ENCODE measurements at places on chromosomes 6 and 20.

DNA sequence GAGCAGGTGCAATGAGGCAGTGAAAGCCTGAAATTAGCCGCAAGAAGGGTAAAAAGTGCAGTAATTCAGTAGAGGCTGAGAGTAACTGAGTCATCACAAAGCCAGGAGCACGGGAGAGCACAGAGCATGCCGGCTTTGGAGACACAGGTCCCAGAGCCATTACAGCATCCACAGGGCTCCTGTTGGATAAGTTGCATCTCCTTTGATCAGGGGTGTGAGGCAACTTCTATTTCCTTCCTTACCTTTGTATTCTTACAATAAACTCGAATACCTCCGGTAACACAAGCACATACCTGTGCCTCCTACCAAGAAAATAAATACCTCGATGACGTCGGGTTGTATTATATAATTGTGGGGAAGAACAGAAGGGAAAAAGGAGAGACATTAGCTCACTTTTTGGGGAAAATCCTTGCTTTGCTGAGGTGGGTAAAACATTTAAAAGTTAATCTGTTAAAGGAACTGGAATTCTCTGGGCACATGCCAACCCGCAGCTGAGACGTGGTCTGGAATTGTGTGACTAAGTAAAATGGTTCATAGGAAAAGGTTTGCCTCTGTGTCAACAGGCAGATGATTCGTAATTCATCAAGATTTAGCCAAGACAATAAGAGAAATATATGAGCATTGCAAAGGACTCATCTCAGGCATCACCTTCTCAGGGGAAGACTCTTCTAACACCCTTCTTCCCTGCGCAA, 360.7 kb upstream of the ZFP64 start:
- no peak for DNase-seq

- no peak for DNase-seq
Observed at GRCh38 chr20:3115190-3116107, 30.9 kb upstream of the AVP start.

DNA sequence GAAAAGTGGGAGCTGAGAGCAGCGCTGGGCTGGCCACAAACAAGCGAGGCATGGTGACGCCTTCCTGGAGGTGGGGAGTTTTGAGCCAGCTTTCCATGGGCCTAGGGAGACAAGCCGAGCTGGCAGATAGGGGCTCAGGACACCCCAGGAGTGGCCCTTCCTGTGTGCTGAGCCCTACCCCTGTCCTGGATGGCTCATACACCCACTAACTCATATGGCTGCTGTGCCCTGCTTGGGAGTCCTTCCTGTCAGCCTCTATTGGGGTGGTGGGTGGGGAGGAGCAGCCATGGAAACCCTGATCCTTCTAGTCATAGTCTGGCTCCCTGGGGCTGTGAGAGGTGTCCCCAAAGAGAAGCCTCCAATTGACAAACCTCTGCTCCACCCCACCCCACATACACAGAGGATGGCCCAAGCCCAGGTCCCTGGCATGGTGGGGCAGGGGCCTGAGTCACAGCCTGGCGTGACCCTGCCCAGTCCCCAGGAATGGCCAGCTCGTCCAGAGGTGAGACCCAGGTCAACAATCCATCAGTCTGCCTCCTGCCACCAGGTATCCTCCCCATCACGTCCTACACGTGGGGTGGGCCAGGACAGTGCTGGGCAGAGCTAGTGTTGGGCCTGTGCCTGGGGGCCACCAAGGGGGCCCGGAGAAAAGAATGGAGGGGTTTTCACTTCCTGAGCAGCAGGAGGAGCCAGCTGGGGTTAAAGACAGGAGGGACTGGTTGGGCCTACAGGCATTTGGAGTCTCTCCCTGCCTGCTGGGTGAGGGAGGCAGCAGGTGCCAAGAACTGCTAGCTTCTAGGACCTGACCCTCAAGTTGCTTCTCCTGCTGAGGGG, 52.2 kb downstream of the MRPL14 start:
- DNase-seq: no peak

DNA sequence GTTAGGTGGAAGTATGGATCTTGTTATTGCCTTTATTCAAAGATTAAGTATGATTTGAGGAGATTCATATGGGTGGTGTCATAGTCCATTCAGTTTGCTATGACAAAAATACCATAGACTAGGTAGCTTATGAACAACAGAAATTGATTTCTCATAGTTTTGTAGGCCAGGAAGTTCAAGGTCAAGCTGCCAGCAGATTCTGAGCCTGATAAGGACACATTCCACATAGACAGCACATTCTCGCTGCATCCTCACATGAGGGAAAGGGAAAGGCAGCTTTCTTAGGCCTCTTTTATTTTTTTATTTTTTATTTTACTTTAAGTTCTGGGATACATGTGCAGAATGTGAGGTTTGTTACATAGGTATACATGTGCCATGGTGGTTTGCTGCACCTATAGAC, 27.7 kb downstream of the ME1 start:
- no peak for DNase-seq

GRCh38 chr6:71892641-71893040, 6.3 kb downstream of the RIMS1 start:
- DNase-seq: no peak

DNA sequence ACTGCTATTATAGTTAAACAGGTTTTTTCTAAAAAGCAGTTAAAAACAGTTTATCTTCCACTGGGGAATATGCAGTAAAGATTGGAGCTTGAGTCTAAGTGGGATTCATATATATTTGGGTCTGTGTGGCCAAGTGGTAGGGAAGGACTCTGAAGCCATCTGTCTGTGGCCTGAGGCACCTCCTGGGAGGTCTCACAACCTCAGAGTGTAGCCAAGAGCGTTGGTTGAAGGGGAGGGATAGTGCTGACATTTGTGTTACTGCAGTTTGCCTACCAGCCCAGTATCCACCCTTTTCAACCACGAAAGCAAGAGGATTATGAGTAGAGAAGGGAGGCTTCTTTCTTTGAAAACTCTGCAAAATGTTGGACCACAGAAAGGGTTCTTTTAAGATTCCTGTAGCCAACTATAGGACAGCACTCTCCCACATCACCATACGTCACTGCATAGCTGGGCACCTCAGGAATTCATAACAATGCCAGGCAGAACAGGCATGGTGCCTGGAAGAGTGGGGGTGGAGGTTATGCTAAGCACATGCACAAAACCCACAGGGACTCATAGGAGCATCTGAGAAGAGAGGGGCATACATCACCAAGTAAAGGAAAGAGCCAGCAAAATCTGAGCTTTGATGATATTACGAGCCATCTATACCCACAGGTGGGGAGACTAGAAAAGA, 90.5 kb upstream of the HEY2 start:
- DNase-seq: no peak

DNA sequence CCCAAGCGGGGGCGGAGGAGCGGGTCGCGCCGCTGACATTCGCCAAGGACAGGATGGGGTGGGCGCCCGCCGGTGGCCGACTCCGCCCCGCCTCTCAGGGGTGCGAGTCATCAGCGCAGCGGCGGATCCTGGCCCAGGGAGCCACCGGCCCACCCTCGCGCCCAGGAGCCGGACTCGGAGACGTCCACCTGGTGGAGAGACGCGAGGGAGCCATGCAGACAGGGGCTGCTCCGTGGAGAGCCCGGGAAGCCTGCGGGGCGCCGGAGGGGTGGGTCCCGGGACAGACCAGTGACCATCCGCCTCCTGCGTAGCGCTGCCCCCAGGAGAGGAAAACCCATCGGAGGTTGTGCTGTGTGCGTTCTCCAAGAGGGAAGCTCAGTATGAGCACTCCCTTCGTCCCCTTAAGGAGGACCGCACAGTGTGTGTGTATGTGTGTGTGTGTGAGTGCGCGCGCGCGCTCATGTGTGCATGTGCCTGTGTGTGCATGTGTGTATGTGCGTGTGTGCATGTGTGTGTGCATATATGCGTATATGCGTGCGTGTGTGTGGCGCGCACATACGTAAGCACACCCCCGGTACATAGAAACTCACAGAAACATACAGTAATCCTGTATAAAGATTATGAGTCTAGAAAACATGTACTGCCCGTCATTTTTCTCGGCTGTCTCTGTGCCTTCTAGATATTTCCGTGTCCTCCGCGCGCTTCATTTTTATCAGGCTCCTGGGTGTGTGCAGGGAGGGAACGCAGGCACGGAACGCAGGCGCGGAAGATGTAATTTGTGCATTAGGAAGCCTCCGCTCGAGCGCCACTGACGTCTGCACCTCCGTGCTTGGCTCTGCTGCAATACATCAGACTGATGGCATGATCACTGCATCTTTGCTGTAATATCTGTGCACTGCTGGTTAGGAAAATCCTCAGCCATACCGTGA, 158.9 kb downstream of the TBXT start:
- DNase-seq: no peak

DNA sequence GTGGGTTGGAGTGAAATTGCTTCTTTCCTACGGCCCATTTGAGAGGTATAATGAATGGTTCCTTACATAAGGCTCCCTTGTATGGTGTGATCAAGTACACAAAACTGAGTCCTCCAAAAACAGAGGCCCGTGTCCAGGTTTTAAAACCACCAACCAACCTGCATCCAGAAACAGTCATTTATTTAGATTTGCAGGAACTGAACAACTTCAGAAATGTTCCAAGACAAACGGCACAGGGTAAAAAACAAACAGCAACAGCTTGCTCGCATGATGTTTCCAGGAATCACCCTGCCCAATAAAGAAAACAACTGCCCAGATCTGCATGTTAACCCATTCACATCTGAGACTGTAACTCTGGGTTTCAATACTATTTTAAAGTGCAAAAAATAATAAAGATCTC, 40.2 kb upstream of the TRAM2 start:
- no peak for DNase-seq

DNA sequence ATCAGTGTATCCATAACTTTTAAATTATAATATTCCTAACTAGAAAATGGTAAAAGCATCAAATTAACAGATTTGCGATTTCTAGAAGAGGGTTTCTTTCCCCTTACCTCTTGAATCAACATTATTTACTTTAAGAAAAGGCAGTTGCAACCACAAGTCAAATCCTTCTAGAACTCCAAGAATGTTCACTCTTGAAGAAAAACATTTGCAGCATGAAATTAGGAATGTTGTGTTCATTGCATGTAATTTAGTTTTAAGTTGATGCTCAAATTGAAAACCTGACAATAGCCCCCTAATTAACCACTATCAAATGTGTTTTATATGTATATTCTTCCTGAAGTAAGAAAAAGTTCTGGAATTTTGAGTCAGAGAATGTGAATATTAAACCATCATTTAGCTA, 2.3 kb upstream of the REV3L start:
- DNase-seq: no peak
